ENCODE measurements at places on chromosomes 3 and 15.

GRCh38 chr3:125098611-125099291 lies 43.0 kb upstream of the HEG1 start:
- DNase-seq, result no peak

GRCh38 chr15:55816017-55816416 lies 73.1 kb upstream of the PRTG start:
- no peak for DNase-seq

DNA sequence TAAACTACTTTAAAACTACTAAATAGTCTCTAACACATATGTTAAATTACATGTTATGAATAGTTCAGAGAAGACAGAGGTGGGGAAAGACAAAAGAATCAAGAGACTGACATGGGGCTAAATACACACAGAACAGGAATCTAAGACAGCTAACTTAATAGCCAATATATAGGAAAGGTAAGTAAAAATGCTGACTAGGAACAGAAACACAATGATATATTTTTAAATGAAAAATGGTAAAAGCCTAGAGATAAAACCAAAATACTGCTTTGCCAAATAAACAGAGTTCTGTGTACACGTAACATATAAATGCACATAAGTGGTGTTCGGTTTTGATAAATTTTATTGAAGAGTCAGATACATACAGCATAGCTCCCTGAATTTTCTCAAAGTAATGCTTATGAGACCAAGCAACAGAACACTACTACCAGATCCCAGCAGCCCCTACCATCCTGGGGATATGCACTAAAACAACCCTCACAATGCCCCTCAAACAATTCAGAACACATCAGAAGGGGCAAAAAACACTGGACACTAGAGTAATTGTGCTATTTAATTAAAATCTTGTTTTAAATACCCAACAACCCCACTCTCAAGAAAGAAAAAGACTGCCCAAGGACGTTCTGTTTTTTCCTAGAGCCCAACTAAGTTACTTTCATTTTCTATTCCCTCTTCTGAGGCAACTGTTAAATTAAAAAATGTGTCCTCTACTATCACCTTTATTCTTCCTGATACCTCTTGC lies 121.1 kb downstream of the ADAM10 start:
- no peak for DNase-seq

- DNase-seq, result no peak
These were observed 128.5 kb upstream of the RBMS3 start for GRCh38 chr3:29152379-29152778.

DNA sequence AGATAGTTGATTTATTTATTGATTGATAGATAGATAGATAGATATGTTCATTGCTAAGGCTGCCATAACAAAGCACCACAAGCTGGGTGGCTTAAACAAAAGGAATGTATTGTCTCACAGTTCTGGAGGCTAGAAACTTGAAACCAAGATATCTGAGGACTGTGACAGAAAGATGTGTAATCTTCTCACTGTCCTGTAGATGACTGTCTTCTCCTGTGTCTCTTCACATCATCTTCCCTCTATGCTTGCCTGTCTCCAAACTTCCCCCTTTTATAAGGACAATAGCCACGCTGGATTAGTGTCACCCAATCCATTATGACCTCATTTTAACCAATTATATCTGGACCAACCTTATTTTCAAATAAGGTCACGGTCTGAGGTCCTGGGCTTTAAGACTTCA lies 40.9 kb downstream of the GNB4 start:
- DNase-seq, result no peak

- no peak for DNase-seq
These were observed 2.5 kb upstream of the DAZL start for GRCh38 chr3:16607718-16608117.

DNA sequence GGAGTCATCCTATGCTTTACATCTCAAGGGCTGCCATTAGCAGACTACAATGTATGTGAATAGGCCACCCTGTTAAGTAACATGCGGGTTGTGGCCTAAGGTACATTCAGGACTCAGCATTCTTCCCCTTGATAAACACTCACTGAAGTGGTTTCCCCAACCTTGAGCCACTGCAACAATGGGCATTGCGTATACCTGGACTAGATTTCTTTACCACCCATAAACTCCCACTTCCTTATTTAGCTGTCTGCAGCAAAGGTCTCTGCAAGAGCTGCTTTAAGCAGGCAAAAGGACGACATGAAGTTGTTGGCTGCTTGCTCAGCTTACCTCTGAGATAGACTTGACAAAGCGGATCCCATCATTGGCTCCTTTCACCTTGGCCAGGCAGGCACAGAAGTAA lies 16.2 kb downstream of the FYCO1 start:
- no peak for DNase-seq

- DNase-seq, result no peak
These were observed 160.7 kb downstream of the TAFA4 start for GRCh38 chr3:68771681-68772080.

- no peak for DNase-seq
These were observed 358.4 kb upstream of the PROK2 start for GRCh38 chr3:72143322-72143721.

DNA sequence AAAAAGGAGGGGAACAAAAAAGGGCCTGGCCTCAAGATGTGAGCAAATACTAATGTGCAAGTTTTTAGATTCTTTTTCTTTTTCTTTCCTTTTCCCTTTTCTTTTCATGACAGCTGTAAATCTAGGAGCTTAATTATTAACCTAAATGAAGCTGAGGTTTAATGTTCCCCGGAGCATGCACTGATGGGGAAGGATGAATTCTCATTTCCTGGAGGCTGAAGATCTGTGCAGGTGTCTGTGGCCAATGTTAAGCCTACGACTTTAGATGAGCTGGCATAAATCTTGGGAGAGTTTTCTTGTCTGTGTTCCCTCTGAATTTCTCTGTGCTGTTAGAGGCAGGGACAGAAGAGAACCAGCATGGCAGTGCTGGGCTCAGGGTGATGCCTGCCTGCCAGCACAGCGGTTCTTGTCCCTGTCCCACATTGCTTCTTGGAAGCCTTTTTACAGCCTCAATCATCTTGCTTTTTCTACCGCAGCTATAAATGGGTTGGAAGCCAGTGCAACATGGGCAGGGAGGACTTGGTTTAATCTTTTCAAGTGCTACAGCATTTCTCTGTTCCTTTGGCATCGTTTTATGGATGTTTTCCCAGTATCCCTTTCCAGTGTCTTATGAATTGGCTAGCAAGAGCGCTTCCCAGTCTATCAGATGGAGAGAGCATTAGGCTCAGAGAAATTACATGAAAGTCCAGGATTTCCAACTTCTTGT lies 119.1 kb downstream of the ATG7 start:
- DNase-seq, result no peak

- DNase-seq, result no peak
These were observed 333.4 kb downstream of the SLC9A9 start for GRCh38 chr3:143514874-143515273.

DNA sequence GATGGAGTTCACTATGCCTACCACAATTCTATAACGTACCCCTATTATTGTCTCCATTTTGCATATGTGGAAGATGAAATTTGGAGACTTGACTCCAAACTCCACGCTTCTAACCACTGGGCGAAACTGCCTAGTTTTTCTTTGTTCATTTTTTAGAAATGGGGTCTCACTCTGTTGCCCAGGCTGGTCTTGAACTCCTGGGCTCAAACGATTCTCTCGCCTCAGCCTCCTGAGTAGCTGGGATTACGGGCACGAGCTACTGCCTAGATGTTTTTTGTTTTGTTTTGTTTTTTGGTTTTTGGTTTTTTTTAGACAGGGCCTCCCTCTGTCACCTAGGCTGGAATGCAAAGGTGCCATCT lies 584 bp upstream of the RPL32 start:
- no peak for DNase-seq

- DNase-seq, result no peak
These were observed 1.9 kb downstream of the LRIG1 start for GRCh38 chr3:66498687-66499621.

GRCh38 chr15:72933976-72934375 lies 118.3 kb upstream of the NEO1 start:
- peak; percentile 2 for DNase-seq

DNA sequence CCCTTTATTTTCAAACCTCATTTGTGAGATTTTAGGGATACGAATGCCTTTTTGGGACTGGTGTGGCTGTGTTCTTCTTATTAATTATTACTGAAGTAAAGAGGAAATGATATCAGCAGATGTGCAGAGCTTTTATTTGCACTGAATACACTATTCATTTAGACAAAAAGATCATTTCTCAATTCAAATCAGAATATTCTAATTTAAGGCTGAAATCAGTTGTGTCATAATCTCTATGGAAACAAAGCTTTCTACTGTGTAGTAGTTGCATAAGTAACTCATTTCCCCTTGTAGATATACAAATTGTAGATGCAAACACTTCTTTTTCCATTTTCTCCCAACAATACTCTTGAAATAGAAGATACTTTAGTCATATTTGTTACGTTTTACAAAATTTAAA lies 56.0 kb downstream of the PDE8A start:
- DNase-seq, result no peak

DNA sequence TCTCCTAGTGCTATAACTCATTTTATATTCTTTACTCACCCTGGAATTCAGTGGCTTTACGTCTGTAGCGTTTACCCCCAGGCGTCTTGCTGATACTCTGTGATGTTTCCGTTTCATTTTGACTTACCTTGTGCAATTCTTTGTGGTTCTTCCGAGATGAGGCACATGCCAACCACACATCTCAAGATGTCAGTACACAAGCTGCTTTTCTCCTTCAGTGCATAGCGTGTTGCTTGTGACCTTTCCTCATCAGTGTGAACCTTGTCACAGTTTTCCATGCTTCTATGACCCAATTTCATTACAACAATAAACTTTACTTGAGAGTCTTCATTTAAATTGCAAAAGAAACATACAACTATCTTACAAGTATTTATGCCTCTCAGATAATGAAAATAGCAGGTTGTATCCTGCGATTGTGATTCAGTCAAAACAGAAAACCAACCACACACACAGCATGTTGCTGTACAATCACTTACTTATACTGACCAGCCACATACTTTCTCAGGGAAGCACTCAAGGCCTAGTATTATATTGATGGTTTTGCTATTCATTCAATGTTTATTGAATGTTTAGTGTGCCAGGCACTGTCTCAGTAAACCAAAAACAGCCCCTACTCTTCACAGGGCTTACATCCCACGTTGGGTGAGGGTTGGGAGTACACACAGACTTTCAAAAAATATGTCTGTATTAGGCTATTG lies 4.6 kb upstream of the TBL1XR1 start:
- no peak for DNase-seq

GRCh38 chr3:114440700-114441099 lies 146.9 kb downstream of the TIGIT start:
- no peak for DNase-seq

GRCh38 chr3:76873532-76874242 lies 166.2 kb upstream of the ROBO2 start:
- DNase-seq, result no peak

DNA sequence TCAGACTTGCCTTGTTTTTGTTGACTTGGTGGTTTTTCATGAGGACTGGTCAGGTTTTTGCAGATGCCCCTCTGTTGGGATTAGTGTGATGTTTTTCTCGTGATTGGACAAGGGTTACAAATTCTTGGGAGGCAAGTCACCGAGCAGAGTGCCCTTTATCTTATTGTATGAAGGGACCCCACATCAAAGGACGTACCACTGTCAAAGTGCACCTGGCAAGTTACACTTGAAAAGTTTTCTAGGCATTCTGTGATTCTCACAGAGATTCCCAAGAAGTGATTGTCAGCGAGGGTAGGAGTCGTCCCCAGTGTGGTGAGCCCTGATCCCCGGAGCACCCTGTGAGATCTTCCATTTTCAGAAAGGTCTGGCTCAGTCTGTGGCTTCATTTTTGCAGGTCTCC lies 110.1 kb downstream of the POLR2M start:
- no peak for DNase-seq

DNA sequence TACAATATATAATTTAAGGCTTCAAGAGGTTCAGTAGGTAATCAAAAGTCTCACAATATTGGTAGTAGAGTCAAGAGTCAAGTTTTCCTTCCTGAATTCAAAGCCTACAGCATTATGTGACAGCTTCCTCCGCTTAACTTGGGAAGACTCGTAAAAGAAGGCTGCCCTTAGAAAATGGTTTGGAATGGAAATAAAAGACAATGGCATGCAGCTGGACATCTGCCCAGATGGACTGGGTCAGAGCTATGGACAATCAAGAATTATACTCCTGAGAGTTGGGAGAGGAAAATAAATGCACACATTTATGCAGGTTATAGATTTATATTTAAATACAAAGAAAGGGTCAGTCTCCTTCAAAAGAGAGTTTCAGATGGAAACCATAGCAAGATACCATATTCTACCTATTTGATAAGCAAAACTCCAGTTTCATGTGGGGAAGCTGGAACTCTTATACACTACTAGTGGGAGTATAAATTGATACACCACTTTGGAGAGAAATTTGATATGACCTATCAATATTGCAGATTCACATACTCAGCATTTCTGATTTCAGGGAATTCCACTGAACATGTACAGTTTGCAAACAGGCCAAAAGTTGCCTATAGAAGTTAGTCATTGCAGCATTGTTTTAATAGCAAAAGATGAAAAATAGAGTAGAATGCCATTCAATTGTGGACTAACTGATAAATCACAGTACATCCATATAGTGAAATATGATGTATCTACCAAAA lies 6.1 kb downstream of the CRYBG3 start:
- no peak for DNase-seq

- DNase-seq, result no peak
These were observed 29.0 kb downstream of the TTBK2 start for GRCh38 chr15:42891569-42891968.

Data from retinal pigment epithelial cell (primary cell).